ENCODE measurements at places on chromosomes 1 and 21.

DNA sequence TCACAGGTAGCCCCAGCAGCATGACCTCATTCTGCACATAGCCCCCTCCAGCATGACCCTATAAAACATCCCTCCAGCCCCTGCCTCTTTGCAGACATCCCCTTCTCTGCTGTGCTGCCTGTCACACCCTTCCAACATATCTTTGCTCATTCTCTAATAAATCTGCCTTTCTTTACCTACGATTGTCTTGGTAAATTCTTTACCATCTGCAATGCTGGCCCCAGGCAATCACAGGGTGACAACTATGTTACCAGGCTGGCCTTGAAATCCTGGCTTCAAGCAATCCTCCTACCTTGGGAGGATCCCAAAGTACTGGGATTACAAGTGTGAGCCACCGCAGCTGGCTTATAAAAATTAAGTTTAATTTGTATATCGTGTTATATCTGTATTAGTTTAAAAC, 134.5 kb downstream of the VAV3 start:
- DNase-seq: no peak

DNA sequence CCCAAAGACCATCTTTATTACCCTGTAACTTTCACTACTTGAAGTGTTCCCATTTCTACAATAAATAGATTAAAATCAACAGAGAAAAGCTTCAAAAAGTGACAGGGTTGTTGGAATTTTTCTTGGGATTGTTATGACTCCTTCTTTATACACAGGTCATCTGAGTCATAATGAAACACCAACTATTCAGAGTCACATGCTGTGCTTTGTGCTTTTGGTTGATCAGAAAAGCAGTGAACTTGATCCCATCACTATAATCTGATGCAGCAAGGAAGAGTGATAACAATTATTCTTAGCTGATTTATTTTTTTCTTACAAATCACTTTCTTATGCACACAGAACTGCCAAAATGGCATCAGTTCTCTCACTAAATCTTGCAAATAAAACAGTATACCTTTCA, 422.9 kb downstream of the PTBP2 start:
- DNase-seq: no peak

- DNase-seq: no peak
Observed at GRCh38 chr1:94827434-94827833, 7.3 kb downstream of the SLC44A3 start.

DNA sequence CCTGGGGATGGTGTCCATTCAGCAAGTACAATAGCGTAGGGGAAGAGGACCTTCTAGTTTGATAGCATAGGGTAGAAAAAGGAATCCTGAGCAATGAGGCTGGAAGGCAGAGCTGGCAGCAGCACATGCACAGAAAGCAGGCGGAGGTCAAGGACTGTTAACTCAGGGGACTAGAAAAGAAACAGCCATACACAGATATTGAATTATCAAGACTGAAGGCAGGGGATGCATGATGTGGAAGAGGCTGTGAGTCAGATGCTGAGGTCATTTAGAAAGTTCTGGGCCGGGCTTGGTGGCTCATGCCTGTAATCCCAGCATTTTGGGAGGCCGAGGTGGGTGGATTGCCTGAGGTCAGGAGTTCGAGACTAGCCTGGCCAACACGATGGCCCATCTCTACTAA, 65.6 kb downstream of the OPTC start:
- no peak for DNase-seq

GRCh38 chr1:94071976-94072375, 49.0 kb downstream of the ABCA4 start:
- no peak for DNase-seq

GRCh38 chr21:45999581-46000181, 18.1 kb downstream of the COL6A1 start:
- no peak for DNase-seq

GRCh38 chr21:27475363-27475955, 508.6 kb upstream of the ADAMTS5 start:
- DNase-seq: no peak

DNA sequence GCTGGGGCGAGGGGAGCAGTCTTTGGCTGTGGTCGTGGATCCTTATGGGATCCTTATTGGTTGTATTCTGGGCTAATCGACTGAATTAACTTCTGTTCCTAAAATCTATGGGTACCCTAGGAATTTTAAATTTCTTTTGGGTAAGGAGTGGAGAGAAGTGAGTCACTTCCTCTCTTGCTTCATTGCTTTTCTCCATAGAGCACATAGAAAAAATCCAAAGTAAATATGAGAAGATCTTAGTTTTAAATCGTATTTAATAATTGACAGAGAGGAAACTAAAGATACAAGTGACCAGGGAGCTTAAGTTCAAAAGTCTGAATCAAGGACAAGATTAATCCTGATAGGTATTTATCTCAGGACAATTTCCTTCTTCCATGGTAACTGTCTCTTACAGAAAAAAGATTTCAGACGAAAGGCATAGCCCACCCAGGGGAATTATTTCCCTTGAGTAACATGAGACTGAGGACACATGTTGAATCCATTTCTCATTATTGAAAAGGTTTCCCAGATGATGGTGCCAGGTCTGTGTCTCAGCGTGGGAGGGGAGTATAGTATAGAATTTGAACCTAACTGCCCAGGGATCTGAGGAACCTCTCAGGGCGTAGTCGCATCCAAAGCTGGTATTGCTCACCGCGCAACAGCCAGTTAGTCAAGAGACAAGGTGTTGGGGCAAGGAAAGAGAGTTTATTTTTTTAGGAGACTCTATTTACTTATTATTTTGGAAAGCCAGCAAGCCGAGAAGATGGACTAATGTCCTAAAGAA, 28.7 kb upstream of the FASLG start:
- no peak for DNase-seq

GRCh38 chr1:93827128-93827527, 51.9 kb downstream of the DNTTIP2 start:
- no peak for DNase-seq

GRCh38 chr1:245599371-245600174, 444.8 kb downstream of the KIF26B start:
- DNase-seq: no peak

DNA sequence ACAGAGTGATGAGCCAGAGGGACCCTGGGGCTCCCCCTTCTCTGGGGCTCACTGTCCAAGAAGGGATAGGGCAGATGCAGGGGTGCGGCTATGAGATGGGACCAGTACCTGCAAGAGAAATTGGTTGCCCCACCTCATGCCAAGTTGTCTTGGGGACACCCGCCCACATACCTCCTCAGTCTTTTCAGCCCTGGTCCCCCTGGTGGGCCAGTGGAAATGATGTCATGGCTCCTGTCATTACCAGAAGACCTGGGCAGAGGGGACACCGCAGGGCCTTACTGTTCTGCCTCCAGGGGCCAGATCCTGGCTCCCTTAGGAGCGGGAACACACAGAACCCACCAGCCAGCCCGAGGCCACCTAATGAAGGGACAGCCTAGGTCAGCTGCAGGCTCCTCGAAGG, 63.2 kb downstream of the CDK18 start:
- DNase-seq: peak; percentile 19

DNA sequence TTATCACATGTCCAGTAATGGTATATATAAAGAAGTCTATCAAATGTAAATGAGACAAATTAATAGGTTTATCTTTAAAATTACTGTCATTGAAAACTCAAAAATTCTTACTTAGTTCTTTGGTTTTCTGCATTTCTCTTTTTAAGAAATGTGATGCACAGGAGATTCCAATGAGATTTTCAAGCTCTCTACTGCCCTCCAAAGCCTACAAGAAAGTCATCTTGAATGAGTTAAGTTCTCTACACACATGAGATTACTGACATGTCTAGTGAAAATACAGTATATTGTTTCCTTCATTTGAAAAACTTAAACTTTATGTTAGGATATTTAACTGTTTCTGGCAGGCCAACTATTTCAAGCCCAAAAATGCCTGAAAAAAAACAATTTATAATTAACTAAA, 68.8 kb downstream of the ITGB3BP start:
- no peak for DNase-seq

GRCh38 chr21:46048926-46049889, 48.7 kb upstream of the COL6A2 start:
- DNase-seq: no peak

DNA sequence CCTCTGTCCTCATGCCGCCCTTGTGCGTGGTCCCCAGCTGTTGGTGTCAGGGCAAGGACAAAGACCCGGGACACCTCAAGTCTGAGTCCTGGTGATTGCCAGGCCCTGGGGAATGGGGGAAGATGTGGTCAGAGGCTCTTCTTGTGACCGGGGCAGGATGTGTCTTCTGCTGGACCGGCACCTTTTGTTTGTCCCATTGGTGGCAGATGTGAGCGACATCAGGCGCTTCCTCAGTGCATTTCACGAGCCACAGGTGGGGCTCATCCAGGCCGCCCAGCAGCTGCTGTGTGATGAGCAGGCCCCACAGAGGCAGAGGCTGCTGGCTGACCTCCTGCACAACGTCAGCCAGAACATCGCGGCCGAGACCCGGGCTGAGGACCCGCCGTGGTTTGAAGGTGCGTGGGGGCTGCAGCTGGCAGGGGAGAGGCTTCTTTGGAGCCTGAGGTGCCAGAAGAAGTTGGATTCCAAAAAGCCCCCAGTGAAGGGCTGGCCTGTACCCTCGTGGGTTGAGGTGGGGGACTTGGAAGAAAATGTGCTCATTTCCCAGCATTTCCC, 8.4 kb downstream of the DFFB start:
- no peak for DNase-seq

DNA sequence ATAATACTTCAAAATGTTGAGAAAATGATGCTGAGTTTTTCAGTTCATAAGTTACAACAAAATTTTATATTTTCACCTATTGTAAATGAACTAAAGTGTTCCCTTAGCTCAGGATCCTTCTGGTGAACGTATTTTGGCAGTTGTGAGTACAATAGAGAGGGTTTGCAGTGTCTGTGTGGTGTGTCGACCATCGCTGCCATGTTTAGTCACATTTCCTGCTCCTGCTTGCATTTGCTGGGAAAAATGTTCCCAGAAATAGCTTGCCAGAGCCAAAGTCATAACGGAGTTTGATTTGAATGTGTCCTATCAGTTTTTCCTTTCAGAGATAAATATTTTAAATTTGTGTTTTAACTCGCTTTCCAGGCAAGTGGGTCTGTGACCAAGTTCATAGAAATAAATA, 117.1 kb upstream of the COL6A1 start:
- DNase-seq: no peak

DNA sequence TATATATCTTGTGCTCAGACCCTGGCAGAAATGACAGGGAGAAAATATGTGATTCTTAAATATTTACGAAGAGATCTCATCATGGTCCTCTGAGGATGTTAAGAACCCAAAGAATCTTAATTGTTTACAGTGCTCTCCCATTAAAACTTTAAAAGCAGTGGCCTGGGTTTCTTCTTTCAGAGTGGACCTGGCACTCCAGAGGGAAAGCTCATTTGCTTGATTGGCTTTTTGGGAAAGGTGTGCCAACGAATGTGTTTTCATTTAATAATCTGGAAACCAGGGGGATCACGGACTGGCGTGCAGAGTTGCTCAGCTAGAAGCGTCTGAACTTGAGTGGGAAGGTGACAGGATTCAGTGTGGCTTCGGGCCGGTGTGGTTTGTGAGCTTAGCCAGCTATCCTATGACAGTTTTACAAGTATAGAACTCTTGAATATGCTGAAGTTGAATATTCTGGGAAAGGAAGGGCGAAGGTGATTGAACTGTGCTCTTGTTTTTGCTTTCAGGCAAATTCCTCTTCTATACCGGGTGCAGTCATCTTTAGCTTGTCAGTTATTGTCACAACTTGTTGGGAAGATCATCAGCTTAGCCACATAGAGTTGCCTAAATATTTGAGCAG, 154.8 kb downstream of the C1orf21 start:
- DNase-seq: no peak

DNA sequence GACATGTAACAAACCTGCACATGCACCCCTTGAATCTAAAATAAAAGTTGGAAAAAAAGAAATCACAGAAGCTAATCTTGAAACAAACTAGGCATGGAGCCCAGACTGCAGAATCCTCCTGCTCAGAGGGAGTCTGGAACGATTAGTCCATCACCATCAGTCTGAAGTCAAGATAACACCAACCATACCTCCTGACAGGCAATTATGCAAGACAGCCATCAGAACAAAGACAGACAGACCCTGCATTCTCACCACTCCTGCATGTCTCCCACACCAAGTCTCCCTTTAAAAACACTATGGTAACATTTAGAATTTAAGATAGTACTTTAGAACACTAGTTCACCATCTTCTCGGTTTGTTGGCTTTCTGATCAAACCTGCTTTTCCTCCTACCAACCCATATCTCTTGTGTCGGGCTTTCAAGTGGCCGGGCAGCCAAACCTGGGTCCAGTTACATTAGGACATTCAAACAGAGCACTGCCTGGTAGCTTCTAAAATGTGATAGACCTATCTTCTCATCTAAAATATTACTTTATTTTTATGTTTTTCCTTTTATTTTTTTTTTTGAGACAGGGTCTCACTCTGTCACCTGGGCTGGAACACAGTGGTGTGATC, 10.1 kb downstream of the YARS1 start:
- no peak for DNase-seq

- no peak for DNase-seq
Observed at GRCh38 chr1:216466162-216466801, 43.0 kb upstream of the USH2A start.

- DNase-seq: no peak
Observed at GRCh38 chr1:97038410-97038809, 316.8 kb downstream of the PTBP2 start.

GRCh38 chr1:162222014-162222413, 152.5 kb downstream of the NOS1AP start:
- no peak for DNase-seq

- DNase-seq: no peak
Observed at GRCh38 chr1:198968866-198969265, 330.0 kb downstream of the PTPRC start.

- DNase-seq: no peak
Observed at GRCh38 chr21:44987886-44988606, 48.2 kb downstream of the SLX9 start.

- DNase-seq: no peak
Observed at GRCh38 chr1:164836614-164837018, 277.6 kb downstream of the PBX1 start.

GRCh38 chr1:108208724-108209446, 8.7 kb upstream of the SLC25A24 start:
- DNase-seq: no peak

- DNase-seq: no peak
Observed at GRCh38 chr1:3837200-3837599, 19.8 kb downstream of the CEP104 start.

GRCh38 chr1:32868085-32868484, 2.6 kb downstream of the FNDC5 start:
- no peak for DNase-seq

DNA sequence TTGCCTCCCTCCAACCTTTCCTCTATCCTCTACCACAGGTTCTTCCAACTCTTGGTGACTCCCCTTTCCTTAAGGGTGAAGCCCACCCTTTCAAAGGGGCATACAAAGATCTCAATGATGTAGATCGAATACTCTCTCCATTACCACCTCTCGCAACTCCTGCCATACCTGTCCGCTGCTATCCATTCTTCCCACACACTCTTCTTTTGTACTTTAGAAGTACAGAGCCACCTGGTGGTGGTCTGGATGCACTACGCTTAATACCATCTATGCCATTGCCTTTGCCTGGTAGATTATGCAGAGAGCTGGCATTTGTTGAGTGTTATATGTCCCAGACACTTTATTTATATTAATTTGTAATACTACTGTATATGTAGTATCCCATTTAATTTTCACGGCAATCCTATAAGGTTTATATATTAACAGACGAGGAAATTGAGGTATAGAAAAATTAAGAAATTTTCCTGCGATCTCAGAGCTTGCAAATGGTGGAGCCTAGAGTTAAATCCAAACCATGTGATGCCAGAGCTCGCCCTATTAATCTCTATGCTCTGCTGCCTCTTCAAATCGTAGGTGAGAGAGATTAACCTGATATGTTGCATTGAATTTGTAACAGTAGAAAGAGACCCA, 22.9 kb downstream of the TSHB start:
- peak; percentile 67 for DNase-seq

Data from stimulated activated CD8-positive, alpha-beta memory T cell treated with anti-CD3 and anti-CD28 coated beads, Interleukin-4, amount 100 ng/mL, for 48 hours (primary cell).